ENCODE measurements at places on chromosomes 3 and 15. TPM values are rescaled to one million over a fixed set of nuclear protein-coding genes. Genes with fewer than 3 reads are reported as not detected.

Gene MESP2
- 0.42 TPM for total RNA-seq

Gene SUCNR1
- total RNA-seq: not detected

Gene GABPB1
- 18.2 TPM for total RNA-seq

Gene CFAP100
- not detected for total RNA-seq

Gene GOLGA6L24
- not detected for total RNA-seq

Gene TEX55
- total RNA-seq: not detected

Gene ROPN1B
- total RNA-seq: not detected

Gene LRRC49
- 8.8 TPM for total RNA-seq

Gene OR4F6
- not detected for total RNA-seq

Gene ZPLD1
- 0.28 TPM for total RNA-seq

Gene TLNRD1
- 22.4 TPM for total RNA-seq

Gene GABRR3
- total RNA-seq: not detected

Gene SLC28A2
- total RNA-seq: not detected

Gene LARP6
- total RNA-seq: 6.0 TPM

Gene TTC21A
- 0.71 TPM for total RNA-seq

Gene TRIM71
- total RNA-seq: not detected

Gene IREB2
- total RNA-seq: 13.7 TPM

Gene NANOGP8
- not detected for total RNA-seq

Gene IDH3A
- total RNA-seq: 54.6 TPM

Gene BOC
- 2.2 TPM for total RNA-seq

Gene HRG
- not detected for total RNA-seq

Gene LRTM1
- not detected for total RNA-seq

Gene TGM4
- total RNA-seq: 0.33 TPM

Gene SCAMP5
- total RNA-seq: 1.9 TPM

Gene CLDN1
- total RNA-seq: 60.4 TPM

Gene KCNAB1
- 0.42 TPM for total RNA-seq

Gene PRC1
- total RNA-seq: 99.7 TPM

Gene HHATL
- not detected for total RNA-seq

Gene TMEM212
- not detected for total RNA-seq

Gene UROC1
- not detected for total RNA-seq

Gene LSAMP
- total RNA-seq: 0.14 TPM

Gene PATL2
- total RNA-seq: not detected

Gene FGD5
- 0.28 TPM for total RNA-seq

Gene ZNF502
- 1.7 TPM for total RNA-seq

Gene GP5
- not detected for total RNA-seq

Gene KCNMB2
- not detected for total RNA-seq

Gene MAGI1
- total RNA-seq: 4.3 TPM

Gene NMNAT3
- 2.5 TPM for total RNA-seq

All from airway epithelial cell (primary cell).